ENCODE measurements at places on chromosomes 3 and 15.

GRCh38 chr3:15536856-15537255 lies 15.3 kb upstream of the COLQ start:
- DNase-seq, result peak; percentile 38

DNA sequence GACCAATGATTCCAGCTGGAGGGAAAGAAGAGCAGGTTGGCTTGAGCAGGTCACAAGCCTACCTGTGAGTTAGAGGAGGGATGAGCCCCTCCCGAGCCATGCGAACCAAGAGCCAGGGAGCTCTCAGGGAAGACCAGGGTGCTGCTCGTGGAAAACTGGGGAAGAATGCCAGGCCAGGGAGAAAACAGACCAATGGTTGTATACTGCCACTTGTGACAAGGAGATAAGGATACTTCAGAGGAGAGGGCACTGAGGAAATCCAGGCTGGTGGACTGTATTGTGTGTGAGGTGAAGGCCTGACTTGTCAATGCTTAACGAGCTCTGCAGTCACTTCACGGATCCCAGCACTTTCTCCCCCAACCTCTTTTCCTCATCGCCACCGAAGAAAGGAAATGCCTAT lies 177.7 kb downstream of the SSR3 start:
- DNase-seq, result no peak

- no peak for DNase-seq
These were observed 44.6 kb downstream of the PLCL2 start for GRCh38 chr3:16929311-16929710.

DNA sequence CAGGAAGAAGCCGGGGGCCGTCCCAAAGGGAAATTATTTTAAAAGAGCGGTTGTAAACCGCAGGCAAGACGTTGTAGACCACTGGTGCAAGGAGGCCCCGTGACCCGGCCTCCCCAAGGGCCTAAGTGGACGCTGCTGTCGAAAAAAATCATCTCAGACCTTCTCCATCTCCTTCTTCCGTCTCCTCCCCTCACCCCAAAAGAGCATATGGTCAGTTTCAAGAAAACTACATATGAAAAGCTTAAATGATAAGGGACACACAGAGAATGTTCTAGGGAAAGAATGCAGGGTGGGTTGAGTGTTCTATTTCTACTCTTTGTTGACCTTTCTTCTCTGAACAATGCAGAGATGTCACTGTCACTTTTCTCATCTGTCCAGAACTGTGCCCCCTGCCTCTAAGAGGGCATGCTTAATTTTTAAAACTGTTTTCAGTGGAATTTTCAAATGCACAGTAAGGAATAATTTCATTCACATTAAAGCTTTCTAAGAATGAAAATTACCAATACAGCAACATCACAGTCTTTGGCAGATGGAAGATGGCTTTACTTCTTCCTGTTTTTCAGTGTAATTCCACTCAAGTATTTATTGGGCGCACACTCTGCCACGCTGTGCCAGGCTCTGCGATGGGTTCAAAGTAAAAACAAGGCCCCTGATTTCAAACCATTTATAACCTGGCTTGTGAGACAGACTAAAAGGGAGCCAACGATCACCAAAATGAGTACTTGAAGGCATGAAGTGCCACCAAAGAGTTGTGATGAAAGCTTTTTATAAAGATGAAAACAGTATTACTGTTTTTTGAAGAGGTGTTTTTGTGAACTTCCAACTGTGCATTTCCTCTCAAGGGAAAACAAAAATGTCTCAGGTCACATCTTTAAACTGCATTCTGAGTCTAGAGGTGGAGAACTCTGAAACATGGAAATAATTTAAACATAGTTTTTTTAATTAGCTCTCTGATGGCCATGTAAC lies 891 bp upstream of the TOP2B start:
- no peak for DNase-seq

DNA sequence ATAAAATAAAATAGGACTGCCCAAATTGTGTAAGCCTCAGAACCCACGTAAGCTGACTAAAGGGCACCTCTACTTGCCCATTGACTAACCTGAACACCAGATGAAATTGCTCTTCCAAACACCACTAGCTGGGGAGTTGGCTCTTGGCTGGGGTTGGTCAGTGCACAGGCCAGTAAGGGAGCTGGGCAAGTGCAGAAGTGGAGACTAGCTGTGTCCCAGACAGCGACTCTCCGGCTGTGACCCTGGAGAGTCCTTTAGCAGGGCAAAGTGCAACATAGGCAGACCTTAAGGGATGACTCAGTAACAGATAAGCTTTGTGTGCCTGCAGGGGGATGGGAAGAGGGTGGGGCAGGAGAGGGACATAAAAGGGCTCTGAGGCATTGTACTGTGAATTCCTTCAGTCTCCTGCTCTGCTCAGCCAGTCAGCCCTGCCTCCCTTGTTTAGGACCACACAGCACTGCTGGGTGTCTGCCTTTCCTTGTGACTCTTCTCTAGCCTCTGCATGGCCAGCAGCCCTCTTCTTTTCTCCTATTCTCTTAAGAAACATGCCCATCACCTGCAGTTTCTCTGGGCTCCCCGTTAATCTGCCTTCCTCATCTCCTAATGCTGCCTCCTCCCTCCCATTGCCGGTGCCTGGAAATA lies 13.2 kb downstream of the NR1I2 start:
- DNase-seq, result no peak

GRCh38 chr3:98906230-98906629 lies 4.7 kb upstream of the DCBLD2 start:
- DNase-seq, result no peak

DNA sequence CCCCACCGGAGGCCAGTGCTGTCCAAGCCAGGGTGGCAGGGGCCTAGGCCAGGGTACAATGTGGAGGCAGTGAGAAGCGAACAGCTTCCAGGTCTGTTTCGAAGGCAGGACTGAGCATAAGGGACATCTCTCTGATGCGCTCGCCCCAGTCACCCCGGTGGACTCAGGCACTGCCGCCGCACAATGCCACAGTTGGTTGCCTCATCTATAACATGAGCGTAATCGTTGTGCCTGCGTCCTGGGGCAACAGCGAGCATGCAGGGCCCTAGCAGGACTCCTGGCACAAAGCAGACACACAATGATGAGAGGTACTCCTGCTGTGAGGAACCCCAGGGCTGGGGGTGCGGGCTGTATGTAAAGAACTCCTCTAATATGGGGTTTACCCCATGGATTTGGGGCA lies 14.1 kb downstream of the HRH1 start:
- DNase-seq, result no peak

DNA sequence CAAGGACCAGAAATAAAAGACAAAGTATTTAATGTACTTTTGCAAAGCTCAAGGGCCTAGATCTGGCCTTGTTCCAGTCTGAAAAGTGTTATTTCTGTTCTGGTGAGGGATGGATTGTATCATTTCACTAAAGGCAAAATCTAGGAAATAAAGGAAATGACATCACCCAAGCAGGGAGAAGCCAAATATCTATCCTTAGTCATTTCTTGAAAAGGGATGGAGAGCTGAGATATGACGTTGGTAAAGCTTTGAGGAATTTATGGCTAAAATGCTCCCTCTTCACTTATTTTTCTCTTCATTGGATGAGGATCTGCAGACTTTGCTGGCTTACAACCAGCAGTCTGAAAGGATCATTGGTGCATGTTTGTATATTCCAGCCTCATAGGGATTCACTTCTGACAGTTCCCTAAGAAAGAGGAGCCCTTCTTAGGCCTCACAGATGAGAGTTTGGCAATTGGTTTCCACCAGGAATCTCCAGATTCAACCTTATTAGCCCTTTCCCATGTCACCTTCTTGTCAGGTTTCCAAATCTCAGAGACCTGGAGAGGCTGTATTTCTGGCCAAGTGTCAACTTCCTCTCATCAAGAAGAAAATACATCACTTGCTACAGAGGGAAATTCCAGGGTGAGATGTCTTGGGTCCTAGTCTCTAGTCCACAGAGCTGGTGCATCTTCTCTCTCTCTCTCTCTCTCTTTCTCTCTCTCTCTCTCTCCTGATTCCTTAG lies 93.7 kb upstream of the BOC start:
- no peak for DNase-seq

DNA sequence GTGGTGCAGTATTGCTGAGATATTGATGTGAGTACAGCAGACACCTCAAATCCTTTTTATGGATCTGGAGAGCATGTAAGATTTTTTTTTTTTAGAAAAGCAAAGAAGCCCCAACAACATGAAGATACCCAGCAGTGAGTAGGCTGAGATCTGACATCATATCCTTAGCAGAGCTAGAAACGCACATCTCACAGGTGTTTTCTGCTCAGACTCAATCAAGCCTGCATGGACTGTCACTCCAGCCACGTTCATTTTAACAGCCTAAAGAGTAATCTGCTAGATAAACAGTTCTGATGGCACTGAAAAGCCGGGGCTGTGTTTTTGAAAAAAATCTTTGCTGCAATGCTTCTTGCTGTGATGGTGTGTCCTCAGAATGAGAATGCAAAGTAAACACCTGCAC lies 544.2 kb downstream of the FGF12 start:
- no peak for DNase-seq

DNA sequence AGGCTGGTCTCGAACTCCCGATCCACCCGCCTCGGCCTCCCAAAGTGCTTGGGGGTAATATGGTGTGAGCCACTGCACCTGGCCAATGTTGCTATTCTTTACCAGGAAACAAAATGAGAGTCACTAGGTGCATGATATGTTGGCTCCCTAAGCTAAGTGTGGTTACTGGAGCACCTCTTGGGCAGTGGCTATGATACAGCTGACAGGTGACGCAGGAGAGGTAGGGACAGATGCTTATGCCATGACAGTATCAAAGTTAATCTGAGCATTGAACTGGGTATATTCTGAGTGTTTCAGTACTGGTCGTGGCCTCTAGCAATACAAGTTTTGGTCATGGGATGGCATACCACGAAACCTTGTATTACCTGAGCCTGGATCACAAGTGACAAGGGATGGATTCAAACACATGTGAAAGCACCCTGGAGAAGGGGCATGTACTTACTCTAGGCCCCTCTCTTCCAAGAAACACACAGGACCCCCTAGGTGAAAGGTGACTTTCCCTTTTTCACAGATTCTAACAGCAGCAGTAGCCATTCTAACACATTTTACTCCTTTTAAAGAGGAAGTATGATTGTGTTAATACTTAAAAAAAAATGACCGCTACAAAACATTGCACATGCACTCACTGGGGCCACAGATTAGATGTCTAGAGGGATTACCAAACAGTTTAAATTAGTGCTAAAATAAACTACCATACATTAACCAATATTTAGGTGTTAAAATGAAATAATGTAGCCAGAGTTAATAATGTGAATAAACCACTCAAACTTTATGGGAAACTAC lies 467.3 kb downstream of the SHQ1 start:
- no peak for DNase-seq

- no peak for DNase-seq
These were observed 153.6 kb downstream of the TNIK start for GRCh38 chr3:171306631-171307030.

- DNase-seq, result no peak
These were observed 72.4 kb upstream of the BBX start for GRCh38 chr3:107450254-107450893.

DNA sequence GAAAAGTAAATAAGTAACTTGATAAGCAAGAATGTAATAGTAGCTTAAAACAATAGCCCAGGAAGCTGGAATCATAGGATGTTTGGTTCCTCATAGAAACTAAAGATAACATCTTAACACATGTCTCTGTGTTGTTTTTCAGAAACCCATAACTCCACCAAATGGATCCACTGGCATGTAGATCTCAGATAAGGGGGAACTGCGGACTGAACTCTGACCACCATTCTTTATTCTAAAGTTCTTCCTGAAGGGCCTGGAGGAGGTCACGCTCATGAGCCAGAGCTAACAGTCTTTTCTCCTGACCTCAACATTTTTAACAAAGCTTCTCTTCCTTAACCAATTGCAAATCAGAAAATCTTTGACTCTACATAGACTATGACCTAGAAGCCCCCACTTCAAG lies 101.9 kb downstream of the SOX14 start:
- DNase-seq, result no peak

DNA sequence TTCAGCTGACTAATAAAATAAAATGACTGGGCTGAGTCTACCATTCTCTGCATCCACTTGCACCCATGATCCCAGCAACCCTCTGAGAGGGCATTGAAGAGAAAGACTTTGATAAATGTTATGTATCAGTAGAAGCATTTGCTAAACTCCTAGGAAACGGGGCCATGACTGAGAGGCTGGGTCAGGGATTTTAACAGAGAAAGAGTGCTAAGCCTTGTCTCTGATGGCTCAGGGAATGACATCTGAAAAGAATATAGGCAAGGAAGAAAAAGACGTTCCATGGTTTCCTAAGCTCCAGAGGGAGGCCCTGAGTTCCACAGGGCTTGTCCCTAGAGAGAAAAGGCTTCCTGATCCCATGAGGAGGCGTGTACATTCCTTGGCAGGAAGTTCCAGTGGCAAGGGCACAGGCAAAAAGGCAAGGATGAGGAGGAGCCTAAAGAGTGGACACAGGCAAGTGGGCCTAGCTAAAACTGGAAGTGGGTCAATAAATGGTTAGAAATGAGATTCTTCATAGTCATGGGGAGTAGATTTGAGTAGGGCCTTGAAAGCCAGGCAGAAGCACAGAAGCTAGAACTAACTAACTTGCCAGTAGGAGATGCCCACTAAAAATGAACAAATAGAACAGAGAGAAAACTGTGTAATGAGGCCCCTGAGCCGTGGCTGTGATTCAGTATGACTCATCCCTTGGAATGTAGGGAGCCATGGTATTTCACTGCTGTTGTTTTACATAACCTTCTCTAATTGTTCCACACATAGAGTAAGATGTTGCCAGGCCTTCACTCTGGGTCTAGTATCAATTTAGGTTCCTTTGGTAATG lies 44.9 kb upstream of the MANF start:
- no peak for DNase-seq

- DNase-seq, result no peak
These were observed 108.4 kb downstream of the TMCO5A start for GRCh38 chr15:38042707-38043445.

GRCh38 chr3:53040351-53040820 lies 5.5 kb downstream of the SFMBT1 start:
- DNase-seq, result no peak

DNA sequence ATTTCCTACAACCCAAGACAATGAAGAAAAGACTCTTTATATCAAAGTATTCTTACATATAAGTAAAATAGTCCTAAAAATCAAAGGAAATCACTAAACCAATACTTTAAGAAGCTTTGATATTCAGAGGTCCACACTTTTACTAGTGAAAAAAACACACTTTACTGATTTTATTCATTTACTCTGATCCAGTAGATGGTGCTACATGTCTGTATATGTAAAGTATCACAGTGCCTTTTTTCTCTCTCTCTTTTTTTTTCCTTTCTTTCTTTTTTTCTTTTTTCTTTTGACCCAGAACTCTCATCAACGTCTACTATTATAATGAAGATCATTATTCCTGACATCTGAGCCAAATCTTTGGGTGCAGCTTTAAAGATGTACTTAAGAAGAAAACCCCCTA lies 10.8 kb upstream of the CCDC39 start:
- DNase-seq, result no peak
